NCI-H1105 (cell line): ENCODE measurements at places on chromosomes 3 and 15.

DNA sequence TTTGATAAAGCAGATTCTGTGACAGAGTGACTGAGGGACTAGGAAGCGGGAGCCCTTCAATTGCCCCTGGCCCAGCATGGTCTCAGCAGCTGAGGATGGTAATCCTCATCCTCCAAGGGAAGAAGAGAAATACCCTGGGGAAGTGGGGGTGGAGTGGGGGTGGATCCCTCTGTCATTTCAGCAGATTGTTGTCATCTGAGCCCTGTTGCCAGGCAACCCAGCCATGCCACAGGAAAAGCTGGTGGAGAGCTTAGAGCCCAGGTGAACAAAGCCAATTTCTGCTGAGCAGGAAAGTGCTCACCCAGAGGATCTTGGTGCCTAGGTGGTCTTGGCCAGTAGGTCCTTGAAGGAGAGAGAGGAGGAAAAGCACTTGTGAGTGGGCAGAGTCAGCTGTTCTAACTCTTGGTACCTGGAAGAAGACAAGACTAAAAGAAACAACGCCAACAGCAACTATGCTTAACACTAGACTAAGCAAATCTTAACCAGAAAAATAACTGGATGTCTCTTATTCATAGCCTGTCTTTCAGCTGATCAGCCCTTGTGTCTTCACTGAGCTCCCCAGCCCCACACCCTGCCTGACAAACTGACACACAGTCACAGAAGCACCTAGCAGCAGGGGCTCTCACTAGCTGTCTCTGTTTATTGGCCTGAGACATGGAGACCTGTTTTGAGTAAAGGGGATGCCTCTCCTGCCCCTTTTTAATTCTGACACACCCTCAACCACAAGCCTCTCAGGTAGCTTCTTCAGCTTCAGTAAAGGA is 40.1 kb upstream of the DCLK3 start:
- no peak for DNase-seq

- DNase-seq: no peak
Measured at GRCh38 chr3:57659806-57660439, 33.0 kb downstream of the DENND6A start.

GRCh38 chr3:99250821-99251355 is 349.4 kb upstream of the DCBLD2 start:
- DNase-seq: no peak

- DNase-seq: no peak
Measured at GRCh38 chr15:52518487-52519371, 10.0 kb downstream of the MYO5A start.

DNA sequence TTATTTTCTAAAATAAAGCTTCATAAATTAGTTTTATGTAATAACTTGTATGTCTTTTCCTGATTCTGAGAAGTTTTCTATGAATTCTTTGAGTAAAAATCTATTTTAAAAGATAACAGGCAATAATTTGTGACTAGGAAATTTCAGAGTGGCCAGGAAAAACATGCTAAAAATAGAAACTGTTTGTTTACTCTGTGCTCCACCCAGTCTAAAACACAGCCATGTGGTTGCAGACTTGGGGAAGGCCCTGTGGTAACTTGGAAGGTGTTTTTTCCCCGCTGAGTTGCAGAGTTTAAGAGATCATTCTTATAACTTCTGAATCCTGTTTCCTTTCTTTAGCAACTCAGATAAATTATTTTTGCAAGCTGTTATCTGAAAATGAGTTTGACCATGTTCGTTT is 21.9 kb downstream of the PLCL2 start:
- DNase-seq: no peak

- DNase-seq: no peak
Measured at GRCh38 chr3:131142580-131142979, 115.9 kb downstream of the NEK11 start.

- no peak for DNase-seq
Measured at GRCh38 chr3:191802671-191803070, 341.7 kb downstream of the PYDC2 start.

GRCh38 chr3:104411757-104412156 is 955.0 kb upstream of the ALCAM start:
- no peak for DNase-seq

- DNase-seq: no peak
Measured at GRCh38 chr3:102484363-102484762, 49.5 kb downstream of the ZPLD1 start.

DNA sequence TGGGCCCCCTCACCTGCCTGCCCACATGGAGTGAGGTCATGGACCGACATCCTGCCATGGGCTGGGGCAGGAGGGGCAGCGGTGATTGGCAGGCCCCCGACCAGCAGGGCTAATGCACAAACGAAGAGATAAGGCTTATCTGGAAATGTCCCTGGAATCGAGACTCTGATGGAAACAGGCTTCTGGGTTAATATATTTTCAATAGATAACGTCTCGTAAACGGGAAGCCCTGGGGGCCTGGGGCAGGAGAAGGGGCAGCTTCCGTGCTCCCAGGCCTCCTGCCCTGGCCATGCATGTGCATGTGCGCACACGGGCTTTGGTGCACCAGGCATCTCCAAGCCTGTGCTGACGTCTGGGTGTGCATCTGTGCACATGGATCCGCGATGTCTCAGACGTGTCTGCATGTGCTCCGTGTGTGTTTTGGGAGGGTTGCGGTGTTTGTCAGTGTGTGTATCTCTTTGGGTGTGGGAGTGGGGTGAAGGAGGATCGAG is 55.1 kb downstream of the DNAJB8 start:
- no peak for DNase-seq

DNA sequence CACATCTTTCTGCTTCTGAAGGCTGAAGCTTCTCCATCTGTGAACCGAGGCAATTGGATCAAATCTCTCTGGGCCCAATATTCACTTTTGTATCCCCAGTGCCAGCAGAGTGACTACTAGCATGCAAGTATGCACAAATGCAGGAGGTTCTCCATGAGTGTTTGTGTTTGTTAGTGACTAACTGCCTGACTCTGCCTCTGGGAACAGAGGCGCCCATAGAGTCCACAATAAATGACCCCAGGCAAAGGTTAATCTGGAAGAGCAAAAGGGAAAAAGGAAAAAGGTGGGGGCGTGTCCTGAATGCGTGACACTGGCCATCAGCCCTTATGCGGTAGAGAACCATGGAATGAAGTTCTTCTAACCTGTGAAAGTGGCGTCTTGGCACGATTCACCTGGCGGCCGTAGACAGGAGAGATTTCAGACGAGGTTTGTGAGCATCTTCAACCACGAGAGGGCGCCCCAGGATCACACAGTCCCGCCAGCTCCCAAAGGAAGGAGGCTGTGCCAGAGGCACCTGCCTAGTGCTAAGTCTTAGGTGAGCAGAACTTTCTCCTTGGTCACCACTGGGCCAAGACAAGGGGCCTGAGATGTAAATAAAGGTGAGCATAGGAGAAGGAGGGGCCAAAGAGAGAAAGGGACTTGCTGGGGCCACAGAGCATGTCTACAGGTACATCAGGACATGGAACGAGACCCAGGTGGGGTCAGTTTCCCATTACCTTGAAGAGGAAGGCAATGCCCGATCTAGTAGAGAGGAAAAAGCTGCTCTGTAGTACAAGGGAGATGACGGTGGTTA is 44.2 kb downstream of the RBPMS2 start:
- DNase-seq: peak; percentile 90

DNA sequence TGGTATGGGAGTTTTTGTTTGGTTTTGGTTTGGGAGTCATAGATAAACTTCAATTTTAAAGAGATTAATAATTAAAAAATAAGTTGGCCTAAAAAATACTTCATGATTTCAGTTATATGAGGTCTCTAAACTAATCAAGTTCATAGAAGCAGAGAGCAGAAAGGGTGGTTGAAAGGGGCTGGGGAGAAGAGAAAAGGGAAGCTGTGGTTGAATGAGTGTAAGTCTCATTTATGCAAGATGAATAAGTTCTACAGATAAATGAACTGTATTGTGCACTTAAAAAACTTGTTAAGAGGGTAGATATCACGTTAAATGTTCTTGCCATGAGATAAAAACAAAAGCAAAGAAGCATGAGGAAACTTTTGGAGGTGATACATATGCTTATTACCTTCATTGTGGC is 188.7 kb downstream of the NSUN3 start:
- DNase-seq: no peak

DNA sequence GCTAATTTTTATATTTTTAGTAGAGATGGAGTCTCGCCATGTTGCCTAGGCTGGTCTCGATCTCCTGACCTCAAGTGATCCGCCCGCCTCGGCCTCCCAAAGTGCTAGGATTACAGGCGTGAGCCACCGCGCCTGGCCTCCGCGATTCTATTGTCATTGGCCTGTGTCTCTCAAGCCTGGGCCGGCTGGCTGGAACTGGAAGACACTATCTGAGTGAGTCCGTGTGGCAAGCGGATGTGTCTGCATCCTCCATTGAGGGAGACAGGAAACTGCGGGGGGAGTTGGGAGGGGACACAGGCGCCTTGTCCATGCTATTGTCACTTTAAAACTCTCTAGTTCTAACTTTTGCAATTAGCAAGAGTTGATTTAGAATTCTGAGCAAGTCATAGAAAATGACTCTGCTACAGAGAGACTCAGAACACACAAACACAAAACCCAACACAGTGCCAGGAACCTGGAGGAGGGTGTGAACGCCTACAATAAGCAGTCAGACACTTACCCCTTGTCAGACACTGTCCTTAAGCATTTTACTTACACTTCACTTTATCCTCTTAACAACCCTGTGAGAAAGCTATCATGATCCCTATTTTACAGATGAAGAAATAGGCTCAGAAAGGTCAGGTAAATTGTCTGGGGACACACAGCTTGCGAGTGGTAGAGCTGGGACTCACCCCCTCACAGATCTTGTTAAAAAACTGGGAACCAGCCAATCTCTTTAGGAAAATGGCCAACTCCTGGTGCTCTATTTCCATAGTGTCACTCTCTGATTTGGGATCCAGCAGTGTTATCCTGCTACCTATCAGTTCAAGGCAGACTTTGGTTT is 38.7 kb downstream of the ANP32A start:
- DNase-seq: no peak

GRCh38 chr3:194200422-194201081 is 64.6 kb downstream of the HES1 start:
- DNase-seq: no peak

GRCh38 chr15:71612869-71613268 is 197.5 kb upstream of the NR2E3 start:
- DNase-seq: peak; percentile 20

DNA sequence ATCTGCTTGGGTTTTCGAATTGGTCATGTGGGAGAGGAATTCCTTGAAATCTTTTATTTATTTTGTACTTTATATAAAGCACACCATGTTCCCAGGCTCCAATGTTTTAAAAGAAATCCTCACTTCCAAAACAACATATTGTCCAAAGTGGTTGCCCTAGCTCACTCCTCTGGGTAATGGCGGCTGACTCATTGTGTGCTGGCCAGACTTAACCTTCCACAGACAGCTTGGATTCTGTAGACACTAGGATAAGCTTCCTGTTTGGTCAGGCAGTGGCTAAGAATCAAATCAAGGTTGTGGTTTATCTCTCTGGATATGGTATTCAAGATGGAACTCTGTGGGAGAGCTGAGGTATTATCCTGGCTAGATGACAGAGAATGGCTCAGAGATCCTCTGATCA is 55.8 kb upstream of the FAM98B start:
- DNase-seq: no peak

DNA sequence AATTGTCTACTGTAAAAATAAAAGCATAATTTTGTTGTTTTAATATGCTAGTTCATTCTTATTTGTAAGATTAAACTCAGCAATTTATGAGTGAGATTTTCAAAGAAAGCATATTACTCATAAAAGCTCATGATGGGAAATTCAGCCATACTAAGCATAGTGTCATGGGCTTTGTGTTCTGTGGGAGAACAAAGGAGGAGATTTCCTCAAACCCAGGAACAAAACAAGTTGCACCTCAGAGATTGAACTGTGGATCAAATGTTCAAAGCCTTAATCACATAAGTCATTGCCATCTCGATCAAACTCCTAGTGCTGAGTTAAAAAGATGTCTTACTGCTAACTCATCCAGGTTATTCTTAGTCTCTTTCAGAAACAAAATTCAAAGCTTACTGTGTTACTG is 85.6 kb upstream of the PDZRN3 start:
- no peak for DNase-seq

DNA sequence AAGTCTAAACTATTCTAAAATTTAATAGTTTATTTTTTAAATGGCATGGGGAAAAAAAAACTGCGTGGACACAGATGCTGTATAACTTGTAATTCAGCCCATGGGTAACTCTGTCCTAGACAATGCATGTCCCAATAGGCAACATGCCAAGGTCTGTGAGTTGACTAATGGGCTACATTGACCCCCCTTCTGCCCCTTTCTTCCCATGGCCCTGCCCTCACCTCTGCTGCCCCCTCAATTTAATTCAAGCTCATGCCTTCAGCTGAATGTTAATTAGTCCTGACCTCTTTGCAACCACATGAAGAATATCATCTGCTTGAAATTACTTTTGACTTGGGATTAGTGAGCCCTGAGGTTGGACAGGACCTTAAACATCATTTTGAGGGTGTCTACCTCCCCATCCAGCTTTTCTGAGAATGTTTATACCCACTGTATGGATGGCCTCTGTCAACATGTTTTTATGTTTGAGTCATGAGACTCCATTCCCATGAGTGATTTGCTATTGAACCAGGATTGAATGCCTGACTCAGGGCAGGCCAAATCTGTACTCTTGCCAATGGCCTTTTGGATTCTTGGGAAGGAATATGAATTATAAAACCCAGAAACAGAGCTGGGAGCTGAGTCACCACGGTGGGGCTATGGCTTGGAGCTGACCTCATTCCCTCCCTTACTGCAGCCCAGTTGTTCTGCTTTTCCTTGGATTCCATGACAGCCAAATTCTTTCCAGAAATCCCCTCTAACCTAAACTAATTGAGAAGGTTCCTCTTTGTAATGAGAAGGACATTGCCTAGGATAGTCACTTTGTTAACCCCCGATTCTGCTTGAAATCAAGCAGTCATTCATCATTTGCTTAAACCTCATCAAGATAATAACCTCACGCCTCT is 33.5 kb upstream of the PDE8A start:
- DNase-seq: no peak

DNA sequence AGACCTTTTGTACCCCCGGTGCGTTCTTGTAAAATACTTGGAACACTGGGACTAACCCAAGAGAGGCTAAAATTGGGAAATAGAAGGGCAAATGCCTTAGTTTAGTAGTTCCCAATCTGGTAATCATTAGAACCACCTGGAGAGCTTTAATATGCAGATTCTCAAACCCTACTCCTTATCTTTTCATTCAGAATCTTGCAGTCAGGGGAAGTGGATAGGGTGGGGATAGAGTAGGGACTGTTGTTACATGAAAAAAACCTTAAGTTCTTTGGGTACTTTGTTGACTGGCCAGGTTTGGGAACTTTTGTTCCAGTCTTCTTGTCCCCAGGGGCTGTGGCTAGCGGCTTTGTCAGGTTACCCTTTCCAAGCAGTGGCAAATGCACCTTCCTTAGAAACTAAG is 15.9 kb downstream of the MAPKBP1 start:
- no peak for DNase-seq

- no peak for DNase-seq
Measured at GRCh38 chr3:44232407-44232806, 9.3 kb upstream of the TOPAZ1 start.

- DNase-seq: no peak
Measured at GRCh38 chr3:8239718-8240695, 261.6 kb upstream of the LMCD1 start.

- no peak for DNase-seq
Measured at GRCh38 chr15:85137489-85138168, 156.0 kb downstream of the PDE8A start.

GRCh38 chr3:61739640-61740039 is 178.3 kb downstream of the PTPRG start:
- DNase-seq: no peak

GRCh38 chr3:118102737-118103136 is 931.9 kb downstream of the IGSF11 start:
- DNase-seq: no peak

- DNase-seq: no peak
Measured at GRCh38 chr3:37127340-37127739, 47.0 kb downstream of the LRRFIP2 start.
